ENCODE measurements at places on chromosomes 12 and 14.

GRCh38 chr12:107236824-107237511 is 143.6 kb upstream of the CRY1 start:
- H3K27me3 ChIP-seq: peaks cover 44% of the 10 kb centered on the region
- no peak overlapping the region for H3K4me3 ChIP-seq
- no peak for DNase-seq
- H3K27ac ChIP-seq: no peak overlapping the region

GRCh38 chr12:48002773-48003218 is 1.5 kb downstream of the COL2A1 start:
- DNase-seq: peak; percentile 58
- no peak overlapping the region for H3K27ac ChIP-seq
- peak overlapping the region; percentile 84 for H3K4me3 ChIP-seq
- H3K27me3 ChIP-seq: peaks cover 87% of the 10 kb centered on the region
- H3K4me1 ChIP-seq: peaks cover 40% of the 10 kb centered on the region
- no peaks in the 10 kb centered on the region for H3K36me3 ChIP-seq

DNA sequence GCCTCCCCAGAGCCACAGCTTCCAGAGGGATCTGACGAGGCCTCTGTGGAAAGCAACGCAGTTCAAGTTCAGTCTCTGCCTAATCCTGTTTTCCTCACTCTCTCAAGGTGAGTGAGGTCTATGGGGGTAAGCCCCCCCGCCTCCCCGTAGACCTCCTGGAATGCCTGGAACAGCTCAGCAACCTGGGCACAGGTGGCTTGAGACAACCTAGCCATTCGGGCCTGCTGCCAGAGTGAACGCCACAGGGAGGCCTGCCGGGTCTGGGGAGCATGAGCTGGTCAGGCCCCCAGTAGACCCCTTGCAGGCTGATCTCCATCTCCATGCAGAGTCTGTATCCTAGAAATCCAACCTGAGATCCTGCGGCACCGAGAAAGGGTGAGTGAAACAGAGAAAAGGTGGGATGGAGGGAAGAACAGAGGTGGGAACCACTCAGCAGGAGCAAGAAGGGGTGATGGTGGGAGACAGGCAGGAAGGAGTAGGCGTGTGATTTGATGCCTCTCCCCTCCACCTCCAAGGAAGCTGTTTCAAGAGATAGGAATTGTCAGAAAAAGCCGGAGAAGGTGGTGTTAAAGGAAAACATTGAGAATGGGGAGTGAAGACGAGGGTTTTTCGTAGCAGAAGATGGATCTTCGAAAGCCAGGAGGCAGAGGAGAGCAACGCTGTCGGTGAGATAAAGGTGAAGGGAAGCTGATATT is 123.1 kb upstream of the PRMT8 start:
- peaks cover 8% of the 10 kb centered on the region for H3K4me1 ChIP-seq
- H3K4me3 ChIP-seq: no peak overlapping the region
- no peak for DNase-seq
- H3K36me3 ChIP-seq: no peaks in the 10 kb centered on the region
- no peak overlapping the region for H3K27ac ChIP-seq

DNA sequence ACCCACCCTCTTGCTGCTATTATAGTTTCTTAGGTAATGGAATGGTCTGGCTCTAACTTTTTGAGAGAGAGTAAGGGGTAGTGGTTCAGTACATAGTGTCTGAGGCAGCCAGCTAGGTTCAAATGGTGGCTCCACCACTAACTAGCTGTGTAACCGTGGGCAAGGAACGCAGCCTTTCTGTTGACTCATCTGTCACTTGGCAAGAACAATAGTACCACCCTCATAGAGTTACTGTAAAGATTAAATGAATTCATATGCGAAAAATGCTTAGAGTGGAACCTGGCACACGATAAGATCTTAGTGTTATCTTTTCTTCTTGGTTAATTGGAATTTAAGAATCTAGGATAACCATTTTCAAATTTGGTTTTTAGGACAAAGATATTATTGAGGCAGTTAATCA is 14.0 kb downstream of the CCDC62 start:
- H3K27me3 ChIP-seq: no peaks in the 10 kb centered on the region
- H3K4me1 ChIP-seq: no peaks in the 10 kb centered on the region
- no peak overlapping the region for H3K4me3 ChIP-seq
- no peak for DNase-seq

DNA sequence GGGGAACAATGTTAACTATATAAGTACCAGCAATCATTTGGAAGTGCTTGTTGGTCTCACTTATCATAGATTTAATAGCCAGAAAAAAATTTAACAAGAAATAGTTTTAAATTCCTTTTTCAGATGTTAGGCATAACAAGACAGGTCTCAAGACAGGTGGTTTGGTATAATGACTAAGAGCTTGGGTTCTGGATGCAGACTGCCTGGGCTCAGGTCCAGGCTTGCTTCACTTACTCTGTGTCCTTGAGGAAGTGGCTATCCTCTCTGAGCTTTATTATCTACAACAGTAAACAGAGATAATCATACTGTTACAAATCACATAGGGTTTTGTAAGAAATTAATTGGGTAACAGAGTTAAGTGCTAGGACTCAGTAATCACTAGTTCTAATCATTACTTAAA is 338.0 kb upstream of the FLRT2 start:
- H3K27me3 ChIP-seq: no peaks in the 10 kb centered on the region
- no peak overlapping the region for H3K27ac ChIP-seq
- DNase-seq: no peak
- no peaks in the 10 kb centered on the region for H3K4me1 ChIP-seq
- H3K36me3 ChIP-seq: no peaks in the 10 kb centered on the region
- H3K4me3 ChIP-seq: no peak overlapping the region

DNA sequence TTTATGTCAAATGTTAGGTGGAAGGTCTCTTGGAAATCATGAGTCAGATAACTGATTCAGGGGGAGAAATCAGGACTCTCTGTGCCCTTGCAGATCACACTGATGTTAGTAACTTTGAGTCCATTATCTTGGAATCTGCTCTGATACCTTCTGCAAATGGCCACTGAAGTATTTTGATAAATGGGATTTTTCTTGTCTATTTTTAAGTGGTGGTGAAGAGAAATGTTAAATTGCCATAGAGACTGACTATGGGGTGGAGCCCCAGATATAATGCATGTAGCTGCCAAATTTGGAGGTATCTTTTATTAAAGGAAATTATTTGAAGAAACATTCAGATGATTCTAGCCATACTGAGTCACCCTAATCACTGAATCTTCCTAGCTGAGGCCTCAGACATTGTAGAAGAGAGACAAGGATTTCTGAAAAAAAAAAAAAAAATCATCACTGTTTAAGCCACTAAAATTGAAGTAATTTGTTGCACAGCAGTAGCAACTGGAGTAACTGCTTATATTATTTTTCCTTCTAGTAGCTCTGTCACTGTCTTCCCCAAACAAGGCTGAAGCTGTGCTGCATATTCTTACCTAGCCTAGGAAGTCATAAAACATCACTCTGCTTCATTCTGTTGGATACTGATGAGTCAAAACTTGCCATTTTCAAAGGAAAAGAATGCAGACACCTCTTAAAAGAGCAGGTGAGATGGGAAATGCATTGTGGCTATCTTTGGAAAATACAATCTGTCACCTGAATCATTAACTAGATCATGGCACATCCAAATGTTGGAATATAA is 36.0 kb upstream of the CLEC14A start:
- no peaks in the 10 kb centered on the region for H3K4me1 ChIP-seq
- H3K36me3 ChIP-seq: no peaks in the 10 kb centered on the region
- no peaks in the 10 kb centered on the region for H3K27me3 ChIP-seq
- no peak overlapping the region for H3K4me3 ChIP-seq

DNA sequence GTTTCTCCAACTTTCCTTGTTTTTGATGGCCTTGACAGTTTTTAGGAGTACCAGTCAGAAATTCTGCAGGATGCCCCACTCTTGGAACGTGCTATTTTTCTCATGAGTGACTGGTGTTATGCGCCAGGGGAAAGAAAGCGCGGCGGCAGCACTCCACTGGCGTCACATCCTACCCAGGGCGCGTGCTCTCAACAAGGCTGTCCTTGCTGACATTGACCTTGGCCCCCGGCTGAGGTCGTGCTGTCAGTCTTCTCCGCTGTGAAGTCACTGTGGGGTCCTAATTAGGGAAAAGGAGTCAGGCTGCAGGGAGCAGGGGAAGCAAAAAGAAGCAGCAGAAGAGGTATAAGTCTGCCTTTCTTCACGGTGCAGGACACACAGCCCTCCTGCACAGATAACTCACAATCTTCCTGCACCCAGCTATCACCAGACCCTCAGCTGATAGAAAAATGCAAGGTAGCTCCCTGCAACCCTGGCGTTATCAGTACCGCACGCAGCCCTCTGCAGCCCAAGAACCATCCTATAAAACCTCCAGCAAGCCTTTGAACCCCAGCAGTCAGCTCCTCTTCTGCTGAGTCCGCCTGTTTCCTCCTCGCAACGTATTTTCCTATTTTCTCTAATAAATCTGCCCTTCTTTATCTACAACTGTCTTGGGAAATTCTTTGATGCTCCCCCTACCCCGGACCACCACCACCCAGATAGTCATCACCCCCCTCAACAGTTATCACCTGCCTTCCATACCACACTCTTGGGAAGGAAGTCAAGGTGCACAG is 48.0 kb upstream of the C14orf180 start:
- no peak overlapping the region for H3K4me3 ChIP-seq
- peaks cover 13% of the 10 kb centered on the region for H3K27me3 ChIP-seq
- no peak overlapping the region for H3K27ac ChIP-seq

- peak; percentile 10 for DNase-seq
- no peak overlapping the region for H3K27ac ChIP-seq
- H3K27me3 ChIP-seq: peaks cover 63% of the 10 kb centered on the region
- H3K4me3 ChIP-seq: no peak overlapping the region
These were observed 31.5 kb downstream of the TMEM63C start for GRCh38 chr14:77212943-77213678.

DNA sequence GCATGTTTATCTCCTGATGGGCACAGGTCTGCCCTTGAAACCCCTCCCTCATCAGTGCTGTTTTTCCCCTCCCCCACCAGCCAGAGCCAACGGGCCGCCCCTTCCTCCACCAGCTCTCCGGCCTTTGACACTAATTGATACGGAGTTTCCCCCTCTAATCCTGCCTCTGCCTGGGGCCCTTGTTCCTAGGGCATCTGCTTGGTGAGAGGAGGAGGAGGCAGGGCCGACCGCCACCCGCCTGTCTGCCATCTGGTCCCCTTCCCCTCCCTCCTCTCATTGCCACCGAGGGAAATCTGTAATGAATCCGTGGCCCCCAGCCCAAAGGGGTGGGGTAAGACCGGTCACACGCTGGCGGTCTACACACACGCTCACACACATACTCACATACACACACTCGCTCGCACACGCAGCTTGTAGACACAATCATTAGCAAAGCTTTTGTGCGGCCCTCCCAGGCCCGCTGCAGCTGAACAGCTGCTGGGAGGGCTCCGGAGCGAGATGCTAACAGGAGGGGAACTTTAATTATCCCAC is 27.4 kb downstream of the SRRM4 start:
- no peaks in the 10 kb centered on the region for H3K27me3 ChIP-seq
- no peaks in the 10 kb centered on the region for H3K4me1 ChIP-seq
- H3K27ac ChIP-seq: no peak overlapping the region
- H3K4me3 ChIP-seq: no peak overlapping the region

GRCh38 chr14:90383731-90384542 is 12.9 kb upstream of the CALM1 start:
- peak; percentile 72 for DNase-seq
- peak overlapping the region; percentile 93 for H3K27ac ChIP-seq
- peaks cover 8% of the 10 kb centered on the region for H3K4me1 ChIP-seq
- H3K4me3 ChIP-seq: peak overlapping the region; percentile 74
- no peaks in the 10 kb centered on the region for H3K27me3 ChIP-seq
- H3K36me3 ChIP-seq: no peaks in the 10 kb centered on the region

GRCh38 chr12:64122154-64122553 is 99.9 kb downstream of the KICS2 start:
- no peak overlapping the region for H3K4me3 ChIP-seq
- no peak overlapping the region for H3K27ac ChIP-seq
- H3K4me1 ChIP-seq: no peaks in the 10 kb centered on the region

GRCh38 chr12:93825931-93826555 is 148.9 kb downstream of the CRADD start:
- no peaks in the 10 kb centered on the region for H3K4me1 ChIP-seq
- no peak overlapping the region for H3K27ac ChIP-seq
- no peak overlapping the region for H3K4me3 ChIP-seq
- H3K36me3 ChIP-seq: no peaks in the 10 kb centered on the region
- no peaks in the 10 kb centered on the region for H3K27me3 ChIP-seq

DNA sequence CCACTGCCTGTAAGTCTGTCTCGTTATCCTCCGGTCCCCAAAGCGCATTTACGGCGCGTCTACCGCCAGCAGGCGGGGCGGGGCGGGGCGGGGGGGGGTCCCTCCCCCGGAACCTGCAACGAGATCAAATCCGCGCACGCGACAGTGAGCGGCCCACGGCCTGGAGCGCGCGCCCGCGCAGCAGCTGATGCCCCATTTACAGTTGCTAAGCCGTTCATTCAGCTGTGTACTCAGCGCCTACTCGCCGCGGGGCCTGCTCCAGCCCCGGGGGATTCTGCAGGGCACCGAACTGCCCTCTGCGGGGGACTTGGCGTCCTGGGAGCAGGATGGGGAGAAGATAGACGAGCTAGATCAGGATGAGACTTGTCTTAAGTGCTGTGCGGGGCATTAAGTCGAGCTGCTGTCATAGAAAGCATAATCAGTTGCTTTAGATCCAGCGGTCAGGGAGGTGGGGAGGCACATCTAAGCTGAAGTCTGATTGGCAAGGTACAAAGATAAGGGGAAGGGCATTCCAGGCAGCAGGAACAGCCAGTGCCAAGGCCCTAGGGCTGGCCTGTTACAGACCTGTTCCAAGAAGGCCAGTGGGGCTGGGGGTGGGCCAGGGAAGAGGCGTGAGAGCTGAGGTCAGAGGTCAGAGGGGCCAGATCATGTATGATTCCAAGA is 1.4 kb upstream of the CCDC85C start:
- peak overlapping the region; percentile 69 for H3K4me3 ChIP-seq
- H3K36me3 ChIP-seq: no peaks in the 10 kb centered on the region
- DNase-seq: peak; percentile 57
- no peak overlapping the region for H3K27ac ChIP-seq
